Naive B cell (primary cell): ENCODE measurements at places on chromosomes 5 and 9. TPM values are rescaled to one million over a fixed set of nuclear protein-coding genes. Genes with fewer than 3 reads are reported as not detected.

DNA sequence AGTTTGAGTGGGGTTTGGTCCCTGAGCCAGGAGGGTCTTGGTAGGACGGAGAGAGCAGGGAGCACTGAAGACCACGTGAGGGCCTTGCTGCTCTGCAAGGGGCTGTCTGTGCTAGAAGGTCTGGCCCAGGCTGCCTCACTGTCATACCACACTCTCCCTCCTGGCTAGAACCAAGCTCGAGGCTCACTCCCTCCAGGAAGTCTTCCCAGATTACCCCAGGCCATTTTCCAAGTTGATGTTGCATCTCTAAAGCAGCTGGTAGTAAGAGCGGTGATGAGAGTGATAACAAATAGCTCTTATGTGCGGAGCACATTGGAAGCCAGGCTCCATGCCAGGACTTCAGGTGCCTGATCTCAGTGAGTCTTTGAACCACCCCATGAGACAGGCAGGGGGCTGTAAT is 6.6 kb downstream of the MYMK start:
- no peaks in the 10 kb centered on the region for H3K36me3 ChIP-seq
- H3K27me3 ChIP-seq = peaks cover 23% of the 10 kb centered on the region
- H3K4me1 ChIP-seq = no peaks in the 10 kb centered on the region
- no peak for DNase-seq
- H3K27ac ChIP-seq = no peak overlapping the region
- no peak overlapping the region for H3K4me3 ChIP-seq

The BTNL8 gene
- not detected for polyA plus RNA-seq

The DMRT3 gene
- polyA plus RNA-seq = not detected

DNA sequence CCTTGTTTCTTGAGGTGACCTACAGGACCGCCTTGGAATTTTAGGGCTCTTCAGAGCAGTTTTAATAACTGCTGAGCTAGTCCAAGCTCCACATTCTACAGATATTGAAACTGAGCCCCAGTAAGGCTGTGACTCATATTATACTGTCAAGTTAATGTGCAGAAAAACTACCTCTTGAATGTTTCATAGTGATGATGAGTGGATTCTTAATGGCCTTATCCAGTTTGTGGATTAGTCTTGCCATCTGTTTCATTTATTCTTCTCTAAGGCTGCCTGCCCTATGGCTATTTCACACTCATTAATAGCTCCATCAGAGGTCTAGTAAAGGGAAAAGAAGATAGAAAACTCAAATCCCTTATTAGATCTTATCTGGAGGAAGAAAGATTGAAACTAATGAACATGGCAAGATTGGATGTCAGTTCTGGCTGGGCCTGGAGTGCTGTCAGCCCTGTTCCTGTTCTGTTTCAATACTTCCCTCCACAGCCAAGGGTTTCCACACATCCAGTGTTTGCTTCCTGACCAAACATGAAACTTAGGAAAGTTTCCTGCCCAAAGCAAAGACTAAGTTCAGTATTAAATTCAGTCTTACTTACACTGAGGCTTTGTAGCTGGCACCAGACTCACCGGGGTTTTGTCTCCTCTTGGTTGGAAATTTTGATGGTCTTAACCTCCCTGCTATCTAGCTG is 215.6 kb upstream of the DMAC1 start:
- H3K27ac ChIP-seq = no peak overlapping the region
- H3K27me3 ChIP-seq = no peaks in the 10 kb centered on the region
- H3K36me3 ChIP-seq = no peaks in the 10 kb centered on the region
- no peak overlapping the region for H3K4me3 ChIP-seq

The BARHL1 gene
- polyA plus RNA-seq = not detected

The SPATA31A3 gene
- polyA plus RNA-seq = not detected

DNA sequence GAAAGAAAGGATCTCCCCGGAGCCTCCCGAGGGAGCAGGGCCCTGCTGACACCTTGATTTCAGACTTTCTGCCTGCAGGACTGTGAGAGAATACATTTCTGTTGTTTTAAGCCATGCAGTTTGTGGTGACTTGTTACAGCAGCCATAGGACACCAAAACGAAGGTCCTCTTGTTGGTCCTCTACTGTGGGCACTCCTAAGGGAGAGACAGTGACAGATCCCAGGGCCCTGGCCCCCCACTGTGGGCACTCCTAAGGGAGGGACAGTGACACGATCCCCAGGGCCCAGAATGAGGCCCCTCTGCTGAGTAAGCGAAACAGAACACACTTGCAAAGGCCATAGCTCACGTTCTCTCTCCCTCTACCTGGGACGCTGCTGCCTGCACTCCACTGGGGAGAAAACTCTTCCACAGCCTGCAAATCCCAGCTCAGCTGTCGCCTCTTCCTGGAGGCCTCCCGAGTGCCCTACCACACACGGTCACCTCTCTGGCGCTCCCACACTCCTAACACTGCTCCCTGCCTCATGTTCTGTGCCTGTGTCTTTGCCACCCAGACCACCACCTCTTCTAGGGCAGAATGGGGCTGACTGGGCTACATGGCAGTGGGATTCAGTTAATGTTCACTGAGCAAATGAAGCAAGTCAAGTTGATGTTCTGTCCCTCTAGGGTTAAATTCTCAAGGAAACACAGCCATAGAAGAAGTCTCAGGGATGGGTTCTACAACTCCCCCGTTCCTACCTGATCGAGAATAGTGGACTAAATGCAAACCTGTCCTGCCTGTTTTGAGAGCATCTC is 23.8 kb downstream of the ANKS6 start:
- no peak overlapping the region for H3K27ac ChIP-seq
- H3K4me3 ChIP-seq = no peak overlapping the region
- DNase-seq = no peak
- no peaks in the 10 kb centered on the region for H3K27me3 ChIP-seq
